ENCODE measurements at places on chromosomes 7 and 10.
A peak's percentile ranks its signal among the peaks of the same experiment; 100 is the strongest.

- no peak for DNase-seq
Measured at GRCh38 chr10:132405463-132405991, 8.5 kb downstream of the PWWP2B start.

GRCh38 chr10:99784016-99784726, 1.7 kb downstream of the ABCC2 start:
- DNase-seq: no peak

- DNase-seq: no peak
Measured at GRCh38 chr10:98272245-98272644, 4.3 kb upstream of the LOXL4 start.

GRCh38 chr10:25068152-25069058, 52.0 kb downstream of the THNSL1 start:
- DNase-seq: no peak

GRCh38 chr7:94003446-94004023, 620 bp downstream of the BET1 start:
- no peak for DNase-seq

DNA sequence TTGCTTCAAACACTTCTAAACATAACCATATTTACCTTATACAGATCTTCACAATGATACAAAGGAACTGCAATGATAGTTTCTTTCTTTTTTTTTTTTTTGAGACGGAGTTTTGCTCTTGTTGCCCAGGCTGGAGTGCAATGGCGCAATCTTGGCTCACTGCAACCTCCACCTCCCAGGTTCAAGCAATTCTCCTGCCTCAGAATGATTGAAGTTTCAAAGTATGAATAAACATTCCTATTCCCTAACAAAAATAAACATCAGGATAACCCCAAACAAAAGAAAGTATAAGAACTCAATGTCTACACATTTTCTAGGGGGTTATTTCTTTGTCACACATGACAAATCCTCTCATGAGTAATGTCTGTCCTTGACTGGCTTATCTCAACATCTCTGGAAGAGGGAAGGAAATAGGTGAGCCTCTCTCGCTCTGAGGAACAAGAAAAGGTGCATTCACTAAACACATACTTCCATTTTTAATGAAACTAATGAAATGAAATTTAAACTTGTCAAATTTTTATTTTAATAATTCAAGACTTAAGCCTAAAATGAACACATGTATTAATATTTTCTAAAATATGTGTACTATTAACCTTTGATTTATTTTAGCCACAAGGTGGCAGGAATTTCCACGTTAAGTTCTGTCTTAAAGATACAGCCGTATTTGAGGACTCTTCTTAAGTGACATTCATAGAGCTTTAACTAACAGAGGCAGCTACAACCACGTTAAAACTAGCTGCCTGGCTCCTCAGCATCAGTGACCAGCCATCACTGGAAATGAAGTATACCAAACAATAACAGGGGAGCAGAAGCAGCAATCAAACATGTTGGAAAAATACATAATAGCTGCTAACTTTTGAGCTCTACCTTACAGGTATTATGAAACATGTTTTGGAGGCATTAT, 58.3 kb downstream of the MALSU1 start:
- no peak for DNase-seq

- DNase-seq: no peak
Measured at GRCh38 chr7:138008588-138009349, 6.9 kb upstream of the CREB3L2 start.

GRCh38 chr7:146255609-146256008, 139.0 kb downstream of the CNTNAP2 start:
- no peak for DNase-seq

DNA sequence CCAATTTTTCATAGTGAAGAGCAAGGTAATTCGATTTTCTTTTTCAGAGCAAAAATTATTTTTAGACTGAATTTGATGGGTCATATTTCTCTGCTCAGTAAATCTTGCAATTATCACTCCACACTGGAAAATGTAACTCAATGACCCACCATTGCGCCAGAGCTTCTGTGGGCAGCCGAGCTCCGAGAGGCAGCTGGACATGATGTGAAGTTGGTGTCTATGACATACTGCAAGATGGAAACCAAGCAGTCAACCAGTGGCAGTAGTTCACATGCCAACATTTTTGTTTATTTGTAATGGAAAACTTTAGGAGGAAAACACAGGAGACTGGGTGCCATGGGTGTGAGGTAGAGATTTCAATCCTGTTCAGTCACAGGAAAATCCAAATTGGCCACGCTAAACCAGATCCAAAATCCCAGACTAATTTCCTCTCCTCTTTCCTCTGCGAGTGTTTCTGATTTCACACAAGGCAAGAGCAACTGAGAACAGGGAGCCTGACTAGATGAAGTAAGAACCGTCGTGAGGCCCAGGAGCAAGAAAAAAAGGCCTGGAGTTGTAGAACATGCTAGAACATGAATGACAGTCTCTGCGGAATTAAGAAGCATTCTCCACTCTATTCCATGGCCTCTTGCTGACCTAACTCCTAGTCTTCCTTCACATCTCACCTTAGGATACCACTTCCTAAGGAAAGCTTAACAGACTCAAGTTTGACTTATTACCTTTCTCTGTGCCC, 39.3 kb downstream of the CALD1 start:
- no peak for DNase-seq

DNA sequence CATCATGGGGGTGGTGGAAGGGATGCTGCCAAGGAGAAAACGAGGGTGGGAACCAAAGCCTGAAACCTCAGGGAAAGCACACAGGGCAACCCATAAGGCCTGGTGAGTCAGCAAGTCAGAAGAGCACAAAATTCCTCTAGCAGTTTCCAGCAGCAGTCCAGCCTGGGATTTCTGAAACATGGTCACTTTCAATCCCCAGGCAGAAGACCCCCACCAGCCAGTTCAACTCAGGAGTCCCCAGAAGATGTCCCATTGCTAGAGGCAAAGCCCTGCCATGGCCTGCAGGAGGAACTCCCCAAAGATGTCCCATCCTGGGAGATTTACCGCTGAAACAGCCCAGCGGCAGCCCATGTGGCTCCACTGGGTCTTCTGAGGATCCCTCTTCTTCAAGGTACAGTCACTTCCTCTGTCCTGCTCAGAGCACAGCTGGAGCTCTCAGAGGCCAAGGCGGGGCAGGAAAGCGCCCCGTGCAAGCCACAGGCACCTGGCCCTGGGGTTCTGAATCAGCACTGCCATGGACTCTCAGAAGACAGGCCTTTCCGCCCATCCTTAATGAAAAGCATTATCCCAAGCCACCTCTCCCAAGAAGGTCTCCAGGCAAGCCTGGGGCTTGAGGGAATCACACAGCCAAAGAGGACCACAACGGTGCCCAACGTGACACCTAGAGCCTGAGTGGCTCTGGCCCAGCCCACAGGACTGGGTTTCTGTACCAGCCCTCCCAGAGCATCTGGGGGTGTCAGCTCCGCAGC, 196.9 kb downstream of the GRID1 start:
- no peak for DNase-seq

- DNase-seq: peak; percentile 10
Measured at GRCh38 chr10:78335691-78336401, 302.2 kb downstream of the RPS24 start.

- no peak for DNase-seq
Measured at GRCh38 chr10:59179068-59179467, 2.6 kb downstream of the PHYHIPL start.

DNA sequence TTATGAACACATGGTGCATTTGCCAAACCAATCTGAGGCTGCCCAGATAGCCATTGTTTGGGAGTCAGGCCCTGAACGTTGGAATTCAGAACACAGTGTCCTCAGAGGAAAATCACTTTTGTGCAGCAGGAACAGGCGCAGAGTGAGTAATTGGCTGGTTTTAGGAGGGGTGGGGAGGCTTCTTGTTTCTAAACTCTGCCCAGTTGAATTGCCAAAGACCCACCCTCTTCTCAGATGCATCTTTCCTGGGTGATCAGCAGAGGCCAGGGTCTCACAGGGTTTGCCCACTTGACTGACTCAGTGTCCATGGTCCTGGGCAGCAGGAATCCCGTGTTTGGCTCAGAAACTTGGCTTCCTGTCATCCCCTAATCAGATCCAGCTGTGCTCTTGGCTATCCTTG, 24.3 kb downstream of the PRLHR start:
- no peak for DNase-seq

DNA sequence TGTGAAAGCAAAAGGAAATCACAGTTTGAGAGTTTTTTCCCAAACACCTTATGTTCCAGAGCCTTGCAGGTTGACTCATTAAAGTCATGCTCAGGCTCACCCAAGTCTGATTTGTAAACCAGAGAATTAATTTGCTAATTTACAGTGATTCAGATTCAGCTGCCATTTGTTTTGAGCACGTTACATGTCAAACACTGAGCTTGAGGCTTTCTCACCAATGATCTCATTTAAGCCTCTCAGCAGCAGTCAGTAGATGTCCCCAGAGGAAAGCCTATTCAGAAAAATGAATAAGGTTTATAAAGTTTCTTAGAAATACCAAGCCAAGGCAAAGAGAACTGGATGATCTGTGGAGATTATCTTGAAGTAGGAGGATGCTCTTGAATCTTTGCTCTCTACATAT, 420.4 kb downstream of the HTR7 start:
- DNase-seq: no peak

DNA sequence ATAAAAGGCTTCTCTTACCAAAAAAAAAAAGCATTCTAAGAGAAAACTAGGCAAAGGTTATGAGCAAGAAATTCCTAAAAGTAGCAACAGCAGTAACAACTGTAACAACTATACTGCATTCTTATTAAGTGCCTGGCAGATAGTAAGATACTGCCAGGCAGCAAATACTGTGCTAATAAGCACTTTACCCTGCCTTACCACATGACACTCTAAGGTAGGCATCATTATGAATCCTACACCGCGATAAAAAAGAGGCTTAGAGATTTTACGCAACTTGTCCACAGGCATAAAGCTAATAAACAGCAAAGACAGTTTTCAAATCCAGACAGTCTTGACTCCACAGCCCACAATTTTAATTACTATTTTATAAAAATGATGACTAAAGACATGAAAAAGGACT, 83.2 kb downstream of the USP6NL start:
- DNase-seq: no peak

GRCh38 chr10:116598329-116598728, 7.6 kb downstream of the PNLIPRP1 start:
- no peak for DNase-seq

DNA sequence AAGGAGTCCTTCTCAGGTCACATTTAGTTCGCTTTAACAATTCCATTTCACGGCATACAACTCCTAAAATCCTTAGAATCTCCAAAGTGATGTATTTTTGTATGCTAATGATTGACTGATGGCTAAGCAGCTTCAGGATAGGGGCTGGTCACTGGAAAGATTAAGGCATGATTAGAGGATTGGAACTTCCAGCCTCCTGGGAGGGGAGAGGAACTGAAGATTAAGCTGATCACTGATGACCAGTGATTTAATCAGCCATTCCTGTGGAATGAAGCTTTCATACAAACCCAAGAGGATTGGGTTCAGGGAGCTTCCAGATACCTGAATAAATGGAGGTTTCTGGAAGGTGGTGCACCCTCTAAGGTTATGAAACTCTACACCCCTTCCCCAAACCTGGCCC, 123.9 kb upstream of the CDK13 start:
- DNase-seq: no peak

DNA sequence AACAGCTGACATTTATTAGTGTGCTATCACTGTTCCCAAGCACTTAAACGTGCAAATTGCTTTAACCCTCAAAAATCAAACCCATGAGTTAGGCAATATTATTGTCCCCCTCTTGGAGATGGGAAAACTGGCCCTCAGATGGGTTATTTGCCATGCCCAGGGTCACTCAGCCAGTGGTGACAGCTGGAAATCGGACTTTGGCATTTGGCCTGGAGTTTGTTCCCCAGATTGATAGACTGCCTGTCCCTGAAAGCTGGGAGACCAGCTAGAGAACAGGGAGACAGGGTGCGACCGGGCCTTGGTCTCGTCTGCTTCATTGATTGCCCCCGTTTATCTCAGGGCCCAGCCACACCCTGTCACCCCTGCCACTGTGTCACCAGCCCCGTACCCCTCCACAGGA, 366.3 kb upstream of the GALNT17 start:
- no peak for DNase-seq

DNA sequence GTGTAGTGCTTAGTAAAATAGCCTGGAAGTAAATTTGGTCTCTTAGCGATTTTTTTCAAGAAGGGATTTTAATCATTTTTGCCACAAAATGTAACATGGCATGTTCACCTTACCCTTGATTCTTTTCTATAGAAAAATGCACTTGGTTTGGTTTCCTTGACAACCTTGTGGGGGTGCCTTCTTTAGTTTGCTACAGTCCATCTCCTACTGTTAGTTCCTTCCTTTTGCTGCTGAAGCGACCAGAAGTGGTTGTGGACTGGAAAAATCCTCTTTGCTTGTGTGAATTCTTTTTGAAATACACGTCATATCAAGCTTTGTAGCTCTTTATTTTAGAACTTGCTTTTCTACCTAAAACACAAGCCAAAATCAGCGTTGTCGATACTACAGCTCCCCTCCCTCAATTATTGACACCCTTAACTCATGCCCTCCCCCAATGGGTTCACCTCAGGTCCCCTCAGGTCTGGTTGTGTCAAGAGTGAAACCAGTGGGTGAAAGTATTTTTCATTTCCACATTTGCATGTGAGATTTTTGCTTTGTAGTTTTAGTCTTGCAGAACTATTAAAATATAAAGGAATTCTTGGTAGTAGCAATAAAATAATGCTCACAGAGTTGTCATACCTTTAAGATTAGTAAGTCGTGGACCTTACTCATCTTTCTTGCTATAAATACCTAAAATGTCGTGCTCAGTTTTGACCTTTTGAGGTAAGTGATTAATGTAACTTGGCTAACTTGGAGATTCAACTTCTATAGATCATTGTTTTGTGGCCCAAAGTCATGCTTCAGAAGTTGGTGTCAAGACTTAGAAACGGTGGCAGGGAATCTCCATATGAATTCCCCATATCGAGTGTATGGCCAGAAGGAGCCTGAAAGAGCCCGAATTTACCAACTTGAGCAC, 1.5 kb downstream of the ACTR3B start:
- DNase-seq: peak; percentile 13

DNA sequence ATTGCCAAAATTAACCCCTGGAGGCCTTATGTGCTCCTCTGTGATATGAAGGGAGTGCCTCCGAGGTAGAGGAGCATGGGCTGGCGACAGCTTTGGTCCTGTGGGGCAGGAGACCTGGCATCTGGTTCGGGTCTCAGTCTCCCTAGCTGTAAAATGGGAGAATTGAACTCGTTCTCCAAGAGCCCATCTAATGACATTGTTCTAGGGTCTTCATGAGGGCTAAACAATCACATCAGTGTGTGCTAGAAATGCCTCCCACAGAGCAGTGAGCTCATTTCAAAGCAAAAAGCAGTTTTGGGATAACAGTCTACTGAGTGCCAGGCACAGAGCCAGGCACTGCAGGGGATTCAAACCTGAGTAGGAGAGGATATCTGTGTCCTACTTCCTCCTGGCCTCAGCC, 248.0 kb downstream of the RPS24 start:
- no peak for DNase-seq

DNA sequence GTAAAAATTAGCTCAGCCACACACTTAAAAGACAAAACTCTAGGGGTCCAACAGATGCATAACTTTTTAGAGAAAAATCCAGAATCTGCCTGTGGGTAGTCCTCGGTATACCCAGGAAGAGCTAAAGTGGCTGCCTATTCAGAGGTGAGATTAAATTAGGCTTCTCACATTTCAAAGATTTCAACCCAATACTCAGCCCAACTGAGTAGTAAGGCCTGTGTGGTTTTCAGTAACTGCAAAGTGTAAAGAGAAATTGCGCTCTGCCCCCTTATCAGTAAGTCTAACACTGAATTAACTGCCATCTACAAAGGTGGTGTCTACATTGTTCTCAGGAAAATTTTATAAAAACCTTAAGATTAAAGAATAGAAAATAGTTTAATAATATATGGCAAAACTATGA, 88.2 kb downstream of the ELMO1 start:
- DNase-seq: no peak

- DNase-seq: no peak
Measured at GRCh38 chr7:82131215-82131614, 312.4 kb downstream of the CACNA2D1 start.

- DNase-seq: no peak
Measured at GRCh38 chr7:79548727-79549126, 95.3 kb upstream of the MAGI2 start.
